Stimulated activated CD8-positive, alpha-beta memory T cell treated with anti-CD3 and anti-CD28 coated beads, Interleukin-7, amount 100 ng/mL, for 1 hour (primary cell): ENCODE measurements at places on chromosomes 3 and 15.
A peak's percentile ranks its signal among the peaks of the same experiment; 100 is the strongest.

DNA sequence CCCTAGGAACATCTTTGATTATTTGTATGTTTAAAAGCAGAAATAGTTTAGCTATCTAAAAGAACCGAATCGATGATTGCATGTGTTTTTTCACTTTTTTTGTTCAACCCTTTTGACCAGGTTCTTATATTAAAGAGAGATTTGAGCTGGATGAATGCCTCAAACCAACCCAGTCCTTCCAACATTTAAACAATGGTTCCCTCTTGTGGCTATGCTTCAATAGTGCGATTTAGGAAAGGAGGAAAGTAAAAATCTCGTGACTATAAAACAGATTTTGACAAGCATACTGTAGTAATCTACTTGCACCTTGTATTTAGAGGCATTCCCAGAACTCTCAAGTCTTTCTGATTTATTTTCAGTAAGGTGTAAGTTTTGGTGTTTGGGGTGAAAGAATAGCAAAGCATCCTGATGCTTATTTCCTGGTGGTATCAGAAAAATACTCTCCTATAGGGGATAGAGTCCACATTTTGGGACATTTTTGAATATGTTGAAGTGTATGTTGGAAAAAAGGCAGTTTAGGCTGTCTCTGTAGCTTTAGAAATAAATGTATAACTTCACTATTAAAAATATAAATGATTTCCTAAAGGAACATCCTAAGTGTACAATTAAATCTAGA, 159.6 kb upstream of the KCNH8 start:
- DNase-seq: no peak

- DNase-seq: no peak
Measured at GRCh38 chr15:88470625-88471372, 3.3 kb downstream of the MRPS11 start.

- no peak for DNase-seq
Measured at GRCh38 chr3:187989575-187990153, 164.3 kb upstream of the LPP start.

GRCh38 chr15:66722757-66723540, 20.9 kb downstream of the SMAD6 start:
- DNase-seq: no peak

GRCh38 chr15:69760258-69760845, 307.7 kb downstream of the RPLP1 start:
- no peak for DNase-seq

DNA sequence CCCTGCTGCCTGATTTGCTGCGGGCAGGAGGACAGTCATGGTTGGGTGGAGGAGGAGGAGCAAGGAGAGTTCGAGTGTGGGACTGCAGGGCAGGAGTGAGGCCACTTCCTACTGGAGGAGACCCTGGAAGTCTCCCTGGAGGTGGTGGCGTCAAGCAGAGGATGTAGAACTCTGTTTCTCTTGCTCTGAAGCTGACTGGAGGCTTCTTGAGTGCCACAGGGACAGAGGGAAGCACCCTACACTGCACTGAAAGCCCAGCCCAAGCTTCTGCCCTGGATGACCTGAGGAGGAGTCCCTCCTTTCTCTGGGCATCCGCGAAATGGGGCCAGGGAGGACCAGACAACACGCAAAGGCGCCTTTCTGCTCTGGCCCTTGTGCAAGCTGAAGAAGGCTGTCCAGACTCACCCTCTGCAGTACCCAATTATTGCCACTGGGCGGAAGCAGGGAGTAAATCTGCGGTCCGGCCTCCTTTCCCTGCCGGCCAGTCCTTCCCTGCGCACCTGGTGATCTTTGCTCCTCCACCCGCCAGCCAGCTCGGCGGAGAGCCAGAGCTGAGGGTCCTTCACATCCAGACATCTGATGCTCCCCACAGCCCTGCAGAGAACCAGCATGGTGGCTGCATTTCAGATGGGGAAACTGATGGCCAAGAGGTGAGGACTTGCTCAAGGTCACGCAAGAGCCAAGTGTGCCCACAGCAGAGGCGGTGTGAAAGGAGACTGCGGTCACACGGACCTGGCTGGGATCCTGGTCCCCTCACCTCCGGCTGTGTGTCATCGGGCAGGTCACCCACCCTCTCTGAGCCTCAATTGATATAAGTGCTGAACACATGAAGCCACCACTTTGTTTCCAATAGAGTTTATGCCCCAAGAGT, 207.1 kb downstream of the TBC1D2B start:
- no peak for DNase-seq

DNA sequence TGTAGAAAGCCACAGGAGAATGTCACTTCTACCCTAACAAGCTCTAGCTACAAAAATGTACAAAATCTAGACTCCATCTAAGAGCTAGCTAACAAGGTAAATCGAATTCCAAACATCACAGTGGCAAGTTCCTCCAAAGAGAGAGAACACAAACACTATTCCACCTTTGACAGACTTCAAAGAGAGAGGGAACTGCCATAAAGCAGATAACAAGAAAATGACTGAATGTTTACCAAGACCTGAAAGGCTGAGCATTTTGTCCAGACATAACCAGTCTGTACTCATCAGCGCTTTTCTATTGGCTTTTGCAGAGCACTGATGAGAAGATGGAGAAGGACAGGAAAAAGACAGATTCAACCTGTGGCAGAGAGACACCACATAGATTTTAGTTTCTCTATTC, 1419.6 kb upstream of the ALCAM start:
- no peak for DNase-seq

- DNase-seq: no peak
Measured at GRCh38 chr3:126945171-126945721, 37.7 kb upstream of the PLXNA1 start.

DNA sequence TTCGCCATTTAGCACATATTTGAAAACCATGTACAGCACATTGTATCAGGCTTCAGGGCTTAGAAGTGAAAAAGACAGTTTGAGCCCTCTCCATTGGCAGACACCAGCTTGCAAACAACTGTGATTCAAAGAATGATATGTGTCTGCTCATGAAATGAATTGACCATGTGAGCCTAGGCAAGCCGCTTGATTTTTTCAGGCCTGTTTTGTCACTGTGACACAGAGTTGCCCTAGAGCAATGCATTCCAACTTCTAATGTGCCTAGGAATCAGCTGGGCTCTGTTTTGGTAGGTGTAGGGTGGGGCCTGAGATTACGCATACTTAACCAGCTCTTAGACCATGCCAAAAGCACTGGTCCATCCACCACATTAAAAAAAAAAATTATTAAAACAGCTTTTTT, 53.0 kb downstream of the ATP2C1 start:
- no peak for DNase-seq

DNA sequence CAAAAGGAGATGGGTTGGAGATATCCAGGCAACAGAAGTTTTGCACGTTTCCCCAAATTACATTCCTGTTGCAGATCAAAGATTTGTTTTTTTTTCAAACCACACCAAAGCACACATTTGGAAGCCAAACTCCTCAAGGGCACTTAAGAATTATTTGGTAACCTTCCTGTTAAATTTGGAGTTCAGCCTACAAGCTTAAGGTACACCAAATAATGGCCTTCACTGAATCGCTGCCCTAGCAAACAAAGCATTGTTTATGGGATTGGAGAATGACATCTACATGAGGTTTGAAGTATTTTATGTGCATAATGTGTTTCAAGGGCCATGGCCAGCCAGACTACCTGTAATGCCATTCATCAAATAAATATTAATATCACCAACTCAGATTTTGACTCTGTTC, 357.9 kb downstream of the RORA start:
- DNase-seq: no peak

GRCh38 chr3:71930056-71930991, 145.4 kb upstream of the PROK2 start:
- no peak for DNase-seq

- DNase-seq: no peak
Measured at GRCh38 chr3:133753779-133754164, 7.6 kb downstream of the TF start.

- DNase-seq: no peak
Measured at GRCh38 chr3:130669740-130670139, 76.9 kb downstream of the PIK3R4 start.

GRCh38 chr15:65399997-65400396, 22.2 kb upstream of the IGDCC3 start:
- DNase-seq: no peak

DNA sequence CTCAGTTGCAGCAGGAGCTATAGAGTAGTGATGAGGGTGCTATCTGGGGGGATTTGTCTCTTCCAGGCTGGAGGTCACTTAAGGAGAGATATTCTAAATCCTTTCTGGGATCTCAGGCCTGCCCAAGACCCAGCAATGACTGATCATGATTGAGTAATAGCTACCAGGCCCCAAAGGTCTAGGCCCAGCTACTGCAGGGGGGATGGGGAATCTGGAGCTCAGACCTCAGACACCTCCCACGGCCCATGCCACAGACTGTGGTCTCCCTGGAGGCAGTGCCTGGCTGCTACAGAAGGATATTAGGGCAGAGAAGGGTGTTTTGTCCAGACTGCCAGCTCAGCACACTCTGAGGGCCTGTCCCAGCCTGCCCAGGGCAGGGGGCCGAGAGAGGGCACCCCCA, 6.9 kb downstream of the SLC38A3 start:
- no peak for DNase-seq

DNA sequence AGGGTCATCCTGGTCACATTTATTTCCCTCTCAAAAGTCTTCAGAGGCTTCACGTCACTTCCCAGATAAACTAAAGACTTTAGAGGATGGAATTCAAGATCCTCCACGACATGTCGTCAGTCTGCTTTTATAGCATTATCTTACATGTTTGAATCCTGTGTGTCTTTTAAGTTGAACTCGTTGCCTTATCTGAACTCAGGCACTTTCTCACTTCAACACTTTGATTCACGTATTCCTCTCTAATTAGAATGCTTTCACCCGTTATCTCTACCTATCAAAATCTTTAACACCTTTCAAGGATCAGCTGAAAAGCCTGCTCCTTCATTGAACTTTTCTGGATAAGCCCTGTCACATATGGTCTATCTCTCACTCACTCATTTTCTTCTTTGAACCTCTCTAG, 97.1 kb downstream of the MAP2K5 start:
- DNase-seq: no peak

DNA sequence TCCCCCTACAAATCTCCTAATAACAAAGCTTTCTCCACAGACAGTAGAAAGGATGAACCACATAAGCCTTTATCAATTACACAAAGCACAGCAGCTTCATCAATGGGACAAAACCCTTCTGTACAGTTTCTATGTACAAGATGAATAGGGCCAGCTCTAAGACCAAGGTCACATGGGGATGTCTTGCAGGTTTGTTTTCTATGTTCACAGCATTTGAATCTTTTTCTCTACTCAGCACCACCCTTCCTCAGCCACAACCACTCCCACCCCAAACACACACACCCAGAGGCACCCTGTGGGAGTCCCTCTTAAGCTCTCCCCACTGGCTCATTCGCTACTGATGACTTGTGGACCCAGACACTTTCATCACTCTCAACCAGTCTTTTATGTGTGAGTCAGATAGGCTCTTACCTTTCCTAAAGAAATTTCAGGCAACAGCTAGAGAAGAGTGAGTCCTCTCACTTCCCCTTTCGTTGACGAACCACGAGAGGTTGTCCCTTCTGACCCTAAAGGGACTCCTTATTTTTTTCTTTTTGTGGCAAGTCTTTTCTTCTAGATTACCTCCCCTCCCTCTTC, 57.9 kb downstream of the ARHGAP31 start:
- peak; percentile 4 for DNase-seq

DNA sequence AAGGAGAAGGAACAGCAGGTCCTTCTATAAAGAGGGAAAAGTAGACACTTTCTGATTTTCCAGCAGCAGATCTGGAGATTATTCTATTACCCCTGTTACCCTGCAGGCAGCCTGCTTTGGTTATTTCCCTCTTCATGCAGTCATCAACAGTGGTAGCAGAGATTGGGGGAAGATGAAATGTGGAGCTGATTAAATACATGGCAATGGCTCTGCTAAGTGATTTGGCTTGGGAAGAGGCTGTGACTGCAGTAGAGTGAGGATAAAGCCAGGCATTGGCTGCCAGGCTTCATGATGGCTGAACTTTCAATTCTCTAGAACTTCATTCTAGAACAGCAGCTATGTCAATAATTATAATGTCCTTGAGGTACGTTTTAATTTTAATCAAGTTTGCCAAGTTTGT, 29.1 kb downstream of the PTX3 start:
- DNase-seq: no peak

DNA sequence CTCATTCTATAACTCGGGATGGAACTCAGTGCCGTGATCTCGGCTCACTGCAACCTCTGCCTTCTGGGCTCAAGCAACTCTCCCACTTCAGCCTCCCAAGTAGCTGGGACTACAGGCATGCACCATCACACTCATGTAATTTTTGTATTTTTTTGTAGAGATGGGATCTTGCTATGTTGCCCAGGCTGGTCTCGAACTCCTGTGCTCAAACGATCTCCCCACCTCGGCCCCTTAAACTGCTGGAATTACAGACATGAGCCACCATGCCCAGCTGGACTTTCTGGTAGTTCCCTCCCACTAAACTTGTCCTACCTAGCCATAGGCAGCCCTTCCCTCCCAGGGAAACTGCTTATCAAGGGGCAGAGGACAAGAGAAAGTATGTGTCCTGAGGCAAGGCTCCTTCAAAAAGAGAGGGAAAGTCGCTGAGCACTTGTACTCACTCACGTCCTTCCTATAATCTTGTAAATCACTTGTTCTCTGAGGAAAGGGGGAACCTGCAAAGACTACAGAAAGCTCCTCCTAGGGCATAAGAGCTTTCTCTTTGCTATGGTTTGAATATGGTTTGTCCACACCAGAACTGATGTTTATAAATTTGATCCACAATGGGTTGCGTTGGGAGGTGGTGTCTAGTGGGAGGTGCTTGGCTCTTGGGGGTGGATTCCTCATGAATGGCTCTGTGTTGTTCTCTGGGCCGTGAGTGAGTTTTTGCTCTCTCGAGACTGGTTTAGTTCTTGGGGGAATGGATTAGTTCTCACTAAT, 13.6 kb upstream of the TBL1XR1 start:
- no peak for DNase-seq

DNA sequence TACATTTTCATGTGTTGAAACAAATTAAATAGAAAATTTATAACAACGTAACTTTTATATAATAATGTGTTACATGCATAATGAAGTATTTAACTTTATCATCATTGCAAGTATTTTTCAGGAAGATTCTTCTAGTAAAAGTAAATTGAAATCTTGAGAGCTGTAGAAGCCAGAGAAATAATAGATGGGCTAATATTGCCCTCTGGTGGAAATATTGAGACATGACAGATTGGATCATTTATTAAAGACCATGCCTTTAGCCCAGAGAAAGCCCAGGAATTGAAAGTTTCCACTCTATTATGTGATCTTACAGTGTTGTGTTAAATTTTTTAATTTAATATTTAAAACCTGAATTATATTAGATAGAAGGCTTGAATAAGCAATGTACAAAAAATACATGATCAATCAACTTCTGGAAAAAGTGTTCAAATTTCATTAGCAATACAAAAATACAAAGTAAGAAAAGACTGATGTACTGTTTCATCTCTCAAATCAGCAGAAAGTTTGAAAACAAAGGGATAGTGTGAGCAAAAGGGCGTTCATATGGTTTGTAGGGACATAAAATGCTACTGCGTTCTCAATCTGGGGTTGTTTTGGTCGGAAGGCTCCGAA, 52.7 kb upstream of the SPTSSB start:
- DNase-seq: no peak

DNA sequence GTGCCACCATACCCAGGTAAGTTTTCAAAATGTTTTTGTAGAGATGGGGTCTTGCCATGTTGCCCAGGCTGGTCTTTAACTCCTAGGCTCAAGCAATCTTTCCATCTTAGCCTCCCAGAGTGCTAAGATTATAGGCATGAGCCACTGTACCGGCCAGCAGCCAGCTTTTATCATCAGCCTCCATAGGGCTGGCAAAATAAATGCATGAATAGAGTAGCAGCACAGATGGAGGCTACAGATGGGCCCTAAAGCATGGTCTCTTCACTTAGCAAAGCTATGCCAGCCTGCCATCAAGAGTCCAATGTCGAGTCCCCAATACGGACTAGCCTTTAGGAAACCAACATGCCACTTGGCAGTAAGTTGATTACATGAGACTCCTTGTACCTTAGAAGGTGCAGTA, 63.8 kb downstream of the CNTN3 start:
- no peak for DNase-seq
